ENCODE measurements at places on chromosomes 13 and 19.

GRCh38 chr19:50252887-50253268, 49.5 kb downstream of the MYH14 start:
- DNase-seq: no peak

DNA sequence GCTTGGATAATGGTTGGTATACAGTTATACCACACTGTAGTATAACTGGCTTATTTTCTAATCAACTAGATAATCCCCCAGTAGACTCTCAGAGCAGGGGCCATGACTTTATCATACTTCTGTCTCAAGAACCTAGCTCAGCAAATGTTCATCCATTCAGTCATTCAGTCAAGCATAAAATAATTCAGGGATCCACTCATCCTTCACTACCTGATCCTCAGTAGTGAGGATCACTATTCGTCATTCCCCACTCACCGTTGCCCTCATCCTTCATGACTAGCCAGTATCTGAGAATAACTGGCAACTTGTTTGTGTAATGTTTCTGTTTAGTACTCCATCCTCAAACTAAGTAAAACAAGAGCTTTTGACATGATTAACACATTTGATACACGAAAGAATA, 77.6 kb downstream of the TSC22D1 start:
- no peak for DNase-seq

DNA sequence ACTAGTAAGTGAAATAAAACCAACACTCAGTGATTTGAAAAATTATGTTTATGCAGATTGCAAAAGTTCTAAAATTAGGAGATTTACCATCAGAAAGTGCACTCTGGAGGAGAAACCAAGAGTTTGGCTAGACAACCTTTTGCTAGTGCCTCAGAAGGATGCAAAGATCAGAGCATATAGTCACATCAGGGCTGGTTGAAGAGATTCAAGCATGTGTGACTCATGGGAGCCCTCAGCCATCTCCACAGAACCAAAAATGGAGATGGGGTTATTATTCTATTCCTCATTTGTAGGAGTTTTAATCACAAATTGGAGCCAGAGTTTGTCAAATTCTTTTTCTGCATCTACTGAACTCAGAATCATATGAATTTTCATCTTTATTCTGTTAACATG, 32.9 kb upstream of the OXGR1 start:
- no peak for DNase-seq

DNA sequence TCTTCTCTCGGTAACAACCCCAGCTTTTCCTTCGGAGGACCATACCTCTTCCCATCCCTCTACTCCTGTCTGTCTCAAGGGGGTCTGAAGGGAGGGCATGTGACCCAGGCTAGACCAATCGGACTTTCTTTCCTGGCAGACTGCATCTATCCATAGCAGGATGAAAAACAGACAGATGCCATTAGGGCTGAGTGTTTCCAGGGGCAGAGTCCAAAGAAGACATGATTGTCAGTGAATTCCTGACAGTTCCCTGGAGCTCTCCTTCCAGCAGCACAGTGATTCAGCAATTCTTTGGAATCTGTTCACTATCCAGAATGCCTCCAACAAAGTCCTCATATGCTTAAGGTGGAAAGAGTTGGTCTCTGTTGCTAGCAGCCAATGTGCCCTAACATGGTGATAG, 189.8 kb downstream of the KCTD12 start:
- DNase-seq: no peak

DNA sequence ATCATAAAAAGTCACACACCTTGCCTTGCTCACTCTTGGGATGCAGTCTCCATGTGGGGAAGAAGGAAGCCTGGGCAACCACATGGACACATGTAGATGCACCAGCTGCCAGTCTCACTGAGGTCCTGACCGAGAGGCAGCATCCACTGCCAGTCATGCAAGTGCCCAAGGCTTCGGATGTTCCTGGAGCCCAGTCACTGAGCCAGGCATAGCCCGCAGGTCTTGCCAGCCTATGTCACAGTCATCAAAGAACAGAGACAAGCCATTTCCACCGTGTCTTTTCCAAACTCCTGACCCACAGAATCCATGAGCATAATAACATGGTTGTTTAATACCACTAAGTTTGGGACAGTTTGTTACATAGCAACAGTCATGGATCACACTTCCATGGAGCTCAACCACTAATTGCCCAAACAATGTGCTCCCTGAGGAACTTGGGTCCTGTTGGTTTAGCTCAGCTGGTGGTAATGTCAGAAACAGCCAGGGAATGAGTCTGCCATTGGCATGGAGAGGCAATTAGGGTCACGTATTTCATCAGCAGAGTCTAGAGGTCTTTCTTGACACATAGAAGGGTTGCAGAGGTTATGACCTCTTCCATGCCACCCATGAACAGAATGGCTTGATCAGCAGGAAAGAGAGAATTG, 21.5 kb downstream of the STARD13 start:
- no peak for DNase-seq

DNA sequence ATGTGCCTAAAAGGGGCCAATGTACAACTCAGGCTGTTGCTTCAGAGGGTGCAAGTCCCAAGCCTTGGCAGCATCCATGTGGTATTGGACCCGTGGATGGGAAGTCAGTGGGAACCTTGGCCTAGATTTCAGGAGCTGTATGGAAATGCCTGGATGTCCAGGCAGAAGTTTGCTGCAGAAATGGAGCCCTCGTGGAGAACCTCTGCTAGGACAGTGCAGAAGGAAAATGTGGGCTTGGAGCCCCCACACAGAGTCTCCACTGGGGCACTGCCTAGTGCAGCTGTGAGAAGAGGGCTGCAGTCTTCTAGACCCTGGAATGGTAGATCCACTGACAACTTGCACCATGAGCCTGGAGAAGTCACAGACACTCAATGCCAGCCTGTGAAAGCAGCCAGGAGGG, 28.5 kb downstream of the GPC5 start:
- DNase-seq: no peak

DNA sequence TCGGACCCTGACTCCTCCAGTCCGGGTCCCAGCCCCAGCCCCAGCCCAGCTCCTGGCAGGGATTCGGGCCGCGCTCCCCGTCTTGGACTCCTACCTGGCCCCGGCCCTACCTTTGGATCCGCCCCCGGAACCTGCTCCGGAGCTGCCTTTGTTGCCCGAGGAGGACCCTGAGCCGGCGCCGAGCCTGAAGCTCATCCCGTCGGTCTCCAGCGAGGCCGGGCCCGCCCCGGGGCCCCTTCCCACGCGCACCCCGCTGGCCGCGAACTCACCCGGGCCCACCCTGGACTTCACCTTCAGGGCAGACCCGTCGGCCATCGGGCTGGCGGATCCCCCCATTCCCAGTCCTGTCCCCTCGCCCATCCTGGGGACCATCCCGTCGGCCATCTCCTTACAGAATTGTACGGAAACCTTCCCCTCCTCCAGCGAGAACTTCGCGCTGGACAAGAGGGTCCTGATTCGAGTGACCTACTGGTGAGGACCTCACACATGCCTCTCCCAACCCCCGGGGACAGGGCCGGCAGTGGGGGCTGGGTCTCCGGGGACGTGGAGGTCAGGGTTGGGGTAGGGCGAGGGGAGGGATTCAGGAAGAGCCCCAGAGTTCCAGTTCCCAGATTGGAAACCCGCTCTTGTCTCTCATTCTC, 732 bp downstream of the SELENOV start:
- no peak for DNase-seq

- DNase-seq: peak; percentile 44
Observed at GRCh38 chr13:28316836-28317235, 178.1 kb downstream of the FLT1 start.

- DNase-seq: no peak
Observed at GRCh38 chr13:44413095-44413494, 39.5 kb downstream of the SERP2 start.

DNA sequence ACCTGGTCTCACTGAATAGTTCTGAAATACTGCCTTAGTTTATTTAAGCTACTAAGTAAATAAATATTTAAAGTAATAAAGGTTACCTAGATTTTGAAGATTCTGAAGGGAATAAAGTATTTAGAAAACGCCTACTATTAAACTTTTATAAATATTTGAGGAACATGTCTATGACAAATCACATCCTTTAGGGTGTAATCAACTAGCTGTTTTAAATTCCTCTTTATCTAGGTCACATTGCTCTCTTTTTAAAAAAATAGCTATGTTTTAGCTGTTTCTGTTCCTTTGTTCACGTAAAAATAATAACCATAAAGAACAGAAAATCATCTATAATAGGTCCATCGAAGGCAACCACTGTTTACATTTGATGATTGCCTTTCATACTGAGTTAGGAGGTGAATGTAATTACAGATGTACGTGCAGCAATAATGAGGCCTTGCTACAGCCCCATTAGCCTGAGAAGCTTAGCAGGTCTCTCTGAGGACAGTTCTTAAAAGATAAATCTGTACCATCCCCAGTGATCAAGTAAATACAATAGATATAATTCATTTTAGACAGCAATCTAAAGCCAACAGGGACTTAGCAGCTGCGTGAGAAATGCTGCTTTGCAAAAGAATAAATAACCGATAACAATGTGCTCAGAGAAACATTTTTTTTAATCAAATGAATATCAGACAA, 449.5 kb downstream of the LIG4 start:
- DNase-seq: no peak

GRCh38 chr13:103315711-103316110, 249.5 kb upstream of the SLC10A2 start:
- no peak for DNase-seq

- DNase-seq: no peak
Observed at GRCh38 chr19:3171894-3172672, 6.5 kb upstream of the S1PR4 start.
